ENCODE measurements at places on chromosomes 2 and 18.

- no peak for DNase-seq
Measured at GRCh38 chr2:16050908-16051489, 110.6 kb downstream of the MYCN start.

DNA sequence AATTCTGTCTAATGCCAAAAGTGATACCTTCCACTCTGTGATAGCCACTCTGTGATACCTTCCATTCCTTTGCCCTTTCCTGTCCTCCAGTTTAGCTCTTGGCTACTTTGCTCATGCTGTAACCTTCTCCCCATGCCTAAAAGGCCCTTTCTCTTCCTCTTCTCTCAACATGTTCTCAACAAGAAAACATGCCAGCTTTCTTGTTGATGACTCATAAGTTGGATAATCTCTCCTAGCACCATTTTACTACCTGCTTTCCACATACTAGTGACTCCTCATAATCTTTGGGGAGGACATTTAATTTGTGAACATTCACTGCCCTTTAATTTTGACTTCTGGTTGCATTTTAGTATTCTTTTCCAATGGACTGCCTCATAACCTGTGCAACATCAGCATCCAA is 55.9 kb upstream of the NT5C1B start:
- no peak for DNase-seq

DNA sequence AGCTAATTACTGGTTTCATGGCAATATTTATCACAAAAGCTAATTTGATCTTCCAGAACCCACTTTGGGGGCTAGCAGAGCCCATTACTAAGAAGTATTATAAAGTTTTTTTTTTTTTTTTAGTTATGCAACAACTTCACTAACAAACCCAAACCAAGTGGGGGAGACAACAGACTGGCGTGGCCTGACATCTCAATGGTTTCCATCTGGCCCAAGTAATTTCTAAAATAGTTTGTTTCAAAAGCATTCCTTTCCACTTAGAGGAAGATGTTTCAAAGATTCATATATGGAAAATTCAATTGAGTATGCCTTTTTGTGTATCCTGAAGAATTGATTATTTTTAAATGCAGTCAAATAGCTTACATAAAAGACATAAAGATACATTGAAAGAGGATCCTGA is 367.1 kb downstream of the HRH4 start:
- DNase-seq: no peak

- no peak for DNase-seq
Measured at GRCh38 chr18:70966419-70966818, 677.6 kb downstream of the SOCS6 start.

Data from anterior cingulate cortex (tissue), 58 donors.